Spinal cord (tissue), 10 donors: ENCODE measurements at places on chromosomes 5 and 9. TPM values are rescaled to one million over a fixed set of nuclear protein-coding genes. Genes with fewer than 3 reads are reported as not detected.

ROPN1L gene
- total RNA-seq: 4.6 TPM

DNA sequence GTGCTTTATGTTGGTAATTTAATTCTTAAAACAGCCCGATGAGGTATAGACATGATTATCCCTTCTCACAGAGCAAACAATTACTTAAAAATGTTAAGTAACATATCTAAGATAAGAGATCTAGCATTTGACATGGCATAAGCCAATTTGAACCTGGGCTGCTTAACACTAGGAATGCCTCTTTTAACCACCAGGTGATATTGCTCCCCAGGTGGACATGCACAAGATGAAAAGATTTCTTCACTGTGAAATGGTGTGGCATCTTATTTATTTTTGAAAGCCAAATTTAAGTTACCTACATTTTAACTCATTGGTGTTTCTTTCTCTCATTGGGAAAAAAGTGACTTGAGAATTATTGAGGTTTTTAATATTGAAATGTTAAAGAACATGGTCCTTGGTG is 15.8 kb upstream of the LRRC70 start:
- peaks cover 4% of the 10 kb centered on the region for H3K36me3 ChIP-seq
- H3K4me3 ChIP-seq: no peak overlapping the region
- H3K27ac ChIP-seq: no peak overlapping the region
- H3K27me3 ChIP-seq: no peaks in the 10 kb centered on the region
- H3K4me1 ChIP-seq: no peaks in the 10 kb centered on the region

DNA sequence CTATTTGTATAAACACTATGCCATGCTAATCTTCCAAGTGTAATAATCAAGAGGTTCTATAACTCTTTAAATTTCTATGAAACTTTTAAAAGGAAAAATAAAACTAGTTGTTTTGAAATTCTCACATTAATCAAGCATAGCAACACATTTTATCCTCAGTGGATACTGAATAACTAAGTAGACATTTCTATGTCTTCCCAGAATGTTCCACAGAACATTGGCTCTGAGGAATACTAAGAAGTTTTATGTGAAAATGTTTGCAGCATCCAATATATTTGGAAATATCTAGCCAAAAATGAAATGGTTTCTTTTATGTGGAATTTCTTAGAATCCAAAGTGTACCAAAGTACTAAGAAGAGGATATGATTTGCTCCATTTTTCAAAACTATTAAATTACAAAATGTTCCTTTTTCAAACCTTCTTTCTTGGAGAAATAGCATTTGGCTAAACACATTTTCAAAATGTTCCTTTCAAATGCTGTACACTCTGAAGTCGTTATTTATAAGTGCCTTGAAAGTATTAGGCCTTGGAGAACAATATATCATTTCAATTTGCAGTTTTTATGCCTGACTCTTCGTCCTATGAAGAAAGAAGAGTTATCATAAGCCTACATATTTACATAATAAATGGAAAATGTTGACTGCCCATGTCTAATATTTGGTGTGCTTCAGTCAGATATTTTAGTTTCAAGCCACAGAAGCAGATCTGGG is 175.6 kb upstream of the COX7C start:
- H3K4me3 ChIP-seq: no peak overlapping the region
- no peaks in the 10 kb centered on the region for H3K27me3 ChIP-seq
- no peak for DNase-seq
- no peaks in the 10 kb centered on the region for H3K36me3 ChIP-seq
- H3K27ac ChIP-seq: no peak overlapping the region

DNA sequence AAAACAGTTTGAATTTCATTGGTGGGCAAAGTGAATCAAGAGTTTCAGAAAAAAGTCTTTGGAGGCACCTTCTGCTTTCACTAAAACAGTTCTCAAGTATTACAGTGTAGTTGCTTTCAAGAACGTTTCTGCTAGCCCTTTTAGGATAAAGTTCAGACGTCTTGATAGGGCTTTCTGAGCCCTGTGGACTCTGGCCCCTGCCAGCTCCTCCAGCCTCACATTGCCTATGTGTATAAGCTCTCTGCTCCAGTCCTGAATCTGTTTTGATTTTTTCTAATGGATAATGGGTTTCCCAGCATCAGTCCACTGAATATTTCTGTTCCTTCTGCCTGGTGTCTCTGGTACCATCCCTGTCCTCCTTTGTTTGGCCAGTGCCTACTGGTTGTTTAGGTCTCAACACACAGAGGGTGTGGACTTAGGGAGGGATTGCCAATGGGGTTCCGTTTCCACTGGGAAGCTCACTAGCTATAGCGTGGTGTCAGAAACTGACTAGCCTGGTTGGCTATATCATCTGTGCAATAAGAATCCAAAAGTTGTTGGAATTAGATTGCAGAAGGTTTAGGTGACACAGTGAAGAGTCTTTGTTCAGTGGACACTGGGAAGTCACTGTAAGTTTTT is 26.4 kb downstream of the ARHGAP26 start:
- DNase-seq: no peak
- no peak overlapping the region for H3K4me3 ChIP-seq
- no peak overlapping the region for H3K27ac ChIP-seq
- H3K27me3 ChIP-seq: no peaks in the 10 kb centered on the region

CCDC183 gene
- 3.0 TPM for total RNA-seq

SLC34A3 gene
- not detected for total RNA-seq

DNA sequence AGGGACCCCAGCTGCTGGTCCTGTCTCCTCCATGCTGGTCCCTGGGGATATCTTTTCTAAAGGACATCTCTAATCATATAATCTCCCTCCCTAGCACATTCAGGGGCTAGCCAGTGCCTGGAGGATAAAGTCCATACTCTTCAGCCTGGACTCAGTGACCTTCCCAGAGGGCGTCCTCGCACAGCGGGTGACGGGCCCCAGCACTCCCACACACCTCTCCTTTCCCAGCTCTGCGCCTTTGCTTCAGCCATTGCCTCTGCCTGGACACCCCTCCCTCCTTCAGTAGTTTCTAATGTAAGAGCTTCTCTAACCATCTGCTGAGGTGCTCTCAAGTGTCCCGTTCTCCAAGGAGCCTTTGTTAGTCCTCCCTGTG is 15.2 kb upstream of the TNIP1 start:
- H3K36me3 ChIP-seq: peaks cover 10% of the 10 kb centered on the region
- no peak for DNase-seq
- H3K27me3 ChIP-seq: no peaks in the 10 kb centered on the region

- H3K36me3 ChIP-seq: peaks cover 4% of the 10 kb centered on the region
- H3K27ac ChIP-seq: no peak overlapping the region
- no peaks in the 10 kb centered on the region for H3K27me3 ChIP-seq
- no peaks in the 10 kb centered on the region for H3K4me1 ChIP-seq
- no peak overlapping the region for H3K4me3 ChIP-seq
- no peak for DNase-seq
These were observed 109.9 kb downstream of the MEGF10 start for GRCh38 chr5:127400539-127400938.

NUDCD2 gene
- total RNA-seq: 36.6 TPM

DNA sequence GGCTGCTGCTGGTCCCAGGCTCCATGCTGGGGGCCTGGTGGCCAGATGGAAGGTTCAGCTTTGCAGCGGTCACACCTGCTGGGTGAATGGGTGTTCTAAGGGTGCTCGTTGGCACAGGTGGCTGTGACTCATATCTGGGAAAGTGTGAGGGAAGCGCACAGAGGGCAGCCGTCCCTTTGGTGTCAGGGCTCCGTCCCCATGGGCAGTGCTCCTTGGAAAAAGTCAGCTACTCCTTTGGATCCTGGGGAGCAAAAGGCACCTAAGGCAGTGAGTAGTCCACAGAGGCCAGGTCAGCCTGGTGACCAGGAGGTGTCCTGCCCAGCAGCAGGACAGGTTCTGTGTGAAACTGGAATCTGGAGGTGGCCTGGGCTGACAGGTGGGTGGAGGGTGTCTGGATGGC is 18.4 kb upstream of the GBGT1 start:
- H3K4me3 ChIP-seq: no peak overlapping the region
- peaks cover 2% of the 10 kb centered on the region for H3K27me3 ChIP-seq
- H3K27ac ChIP-seq: no peak overlapping the region
- no peak for DNase-seq

GRCh38 chr9:130155647-130156046 is 16.6 kb upstream of the NCS1 start:
- no peaks in the 10 kb centered on the region for H3K27me3 ChIP-seq
- H3K27ac ChIP-seq: no peak overlapping the region
- peaks cover 5% of the 10 kb centered on the region for H3K4me1 ChIP-seq

GRCh38 chr5:149301744-149302380 is 30.2 kb downstream of the AFAP1L1 start:
- H3K27ac ChIP-seq: no peak overlapping the region
- H3K27me3 ChIP-seq: no peaks in the 10 kb centered on the region
- H3K4me3 ChIP-seq: no peak overlapping the region
- peaks cover 13% of the 10 kb centered on the region for H3K4me1 ChIP-seq
- no peak for DNase-seq
- no peaks in the 10 kb centered on the region for H3K36me3 ChIP-seq

DNA sequence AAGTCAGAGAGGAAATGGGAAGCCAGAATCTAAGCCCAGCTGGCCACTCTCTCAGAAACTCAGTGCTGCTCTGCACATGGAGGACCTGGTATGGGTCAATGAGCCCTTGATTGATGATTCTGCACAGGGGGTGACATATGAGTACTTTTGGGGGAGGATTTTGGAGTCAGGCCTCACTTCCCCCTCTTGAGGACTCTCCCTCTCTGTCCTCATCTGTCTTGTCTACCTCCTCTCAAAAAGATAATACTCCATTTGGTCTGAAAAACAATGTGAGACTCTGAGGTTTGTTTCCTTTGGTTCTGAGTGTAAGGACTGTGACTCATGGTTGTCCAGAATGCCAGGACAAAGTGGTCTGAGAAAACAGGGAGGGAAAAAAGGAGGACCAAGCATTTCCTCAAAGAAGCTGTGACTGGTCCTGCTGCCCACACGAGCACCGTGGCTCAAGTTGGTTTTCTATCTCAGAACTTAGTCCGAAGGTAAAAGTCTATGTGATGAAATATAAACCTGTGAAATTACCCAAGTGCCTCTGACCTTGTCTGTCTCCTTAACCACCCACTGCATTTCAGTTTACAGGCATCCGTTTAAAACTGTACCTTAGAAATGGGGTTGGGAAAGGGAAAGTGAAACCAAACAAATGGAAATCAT is 11.1 kb downstream of the TTC39B start:
- peak overlapping the region; percentile 38 for H3K4me3 ChIP-seq
- H3K27me3 ChIP-seq: no peaks in the 10 kb centered on the region
- H3K36me3 ChIP-seq: no peaks in the 10 kb centered on the region
- H3K4me1 ChIP-seq: peaks cover 8% of the 10 kb centered on the region
- no peak for DNase-seq

DNA sequence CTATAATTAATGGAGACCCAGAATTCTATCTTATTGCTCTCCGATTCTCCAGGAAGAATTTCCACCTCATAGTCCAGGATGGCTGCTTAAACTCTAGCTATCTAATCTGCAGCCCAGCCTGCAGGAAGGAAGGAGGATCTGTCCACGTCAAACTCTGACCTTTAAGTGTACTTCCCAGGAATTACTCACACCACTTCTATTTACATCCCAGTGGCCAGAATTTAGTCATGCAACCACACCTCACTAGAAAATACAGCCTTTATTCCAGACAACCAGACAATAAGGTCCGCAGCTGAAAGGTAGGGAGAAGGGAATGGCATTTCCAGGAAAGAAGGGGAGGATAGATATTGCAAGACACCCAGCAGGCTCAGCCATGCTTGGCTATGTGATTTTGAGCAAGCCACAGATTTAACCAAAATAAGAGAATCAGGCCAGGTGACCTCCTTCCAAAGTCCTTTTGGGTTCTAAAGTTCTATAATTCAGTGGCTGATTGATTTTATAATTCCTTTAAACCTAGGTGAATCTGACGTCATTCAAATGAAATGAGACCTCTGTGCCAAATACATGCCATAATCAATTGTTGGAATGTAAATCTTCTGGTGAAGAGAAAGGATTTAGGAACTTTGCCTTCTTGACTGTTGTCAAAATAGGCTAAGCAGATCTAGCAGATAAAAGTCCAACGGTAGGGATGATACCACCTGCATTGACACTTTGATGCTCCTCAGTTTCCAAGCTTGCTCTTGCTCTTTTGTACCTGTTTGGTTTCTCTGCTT is 3.7 kb upstream of the DENND1A start:
- no peak overlapping the region for H3K27ac ChIP-seq
- DNase-seq: no peak
- no peaks in the 10 kb centered on the region for H3K36me3 ChIP-seq
- peaks cover 9% of the 10 kb centered on the region for H3K4me1 ChIP-seq
- no peak overlapping the region for H3K4me3 ChIP-seq
- H3K27me3 ChIP-seq: no peaks in the 10 kb centered on the region

CCNJL gene
- 5.0 TPM for total RNA-seq

DNA sequence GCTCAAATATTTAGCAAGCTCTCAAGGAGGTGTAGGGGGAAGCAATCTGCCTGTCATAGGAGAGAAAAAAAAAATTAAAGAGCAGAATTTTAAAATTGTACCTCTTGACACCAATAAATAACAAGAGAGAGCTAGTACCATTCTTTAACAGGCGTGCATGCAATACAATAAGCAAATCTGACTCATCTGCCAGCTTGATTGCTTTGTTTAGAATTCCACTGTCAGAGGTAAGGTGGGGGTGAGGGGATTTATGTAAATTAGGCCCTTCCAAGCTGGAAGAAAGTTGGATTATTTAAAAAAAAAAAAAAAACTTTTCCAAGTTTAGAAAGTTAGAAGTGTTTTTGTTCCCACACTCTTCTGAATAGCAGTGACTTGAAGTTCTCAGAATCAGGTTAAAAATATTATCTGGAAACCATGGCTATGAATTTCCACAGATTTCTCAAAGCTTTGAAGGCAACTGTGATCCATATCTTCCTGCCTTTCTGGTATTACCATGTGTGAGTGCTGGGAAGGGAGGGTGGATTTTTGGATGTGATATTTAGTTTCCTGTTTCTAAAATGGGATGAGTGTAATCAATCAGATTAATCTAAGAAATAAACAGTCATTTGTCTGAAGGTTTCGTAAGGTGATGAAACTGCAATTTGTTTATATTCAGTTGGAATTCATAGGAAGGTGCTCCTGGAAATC is 477.5 kb downstream of the TLE4 start:
- H3K4me3 ChIP-seq: no peak overlapping the region
- H3K27me3 ChIP-seq: no peaks in the 10 kb centered on the region
- no peaks in the 10 kb centered on the region for H3K4me1 ChIP-seq
- H3K36me3 ChIP-seq: no peaks in the 10 kb centered on the region
- DNase-seq: no peak

- peaks cover 4% of the 10 kb centered on the region for H3K4me1 ChIP-seq
- no peaks in the 10 kb centered on the region for H3K36me3 ChIP-seq
- H3K27me3 ChIP-seq: no peaks in the 10 kb centered on the region
- no peak overlapping the region for H3K4me3 ChIP-seq
- no peak overlapping the region for H3K27ac ChIP-seq
These were observed 171.8 kb upstream of the S1PR3 start for GRCh38 chr9:88819476-88819875.

PCDHGA4 gene
- total RNA-seq: 7.5 TPM

GRCh38 chr5:17249029-17249634 is 31.7 kb downstream of the BASP1 start:
- peaks cover 2% of the 10 kb centered on the region for H3K36me3 ChIP-seq
- H3K27ac ChIP-seq: no peak overlapping the region
- DNase-seq: no peak
- H3K4me1 ChIP-seq: peaks cover 4% of the 10 kb centered on the region
- no peak overlapping the region for H3K4me3 ChIP-seq
- no peaks in the 10 kb centered on the region for H3K27me3 ChIP-seq

GRCh38 chr9:11931751-11932150 is 761.4 kb upstream of the TYRP1 start:
- H3K4me3 ChIP-seq: no peak overlapping the region
- no peaks in the 10 kb centered on the region for H3K4me1 ChIP-seq
- DNase-seq: no peak
- H3K27ac ChIP-seq: no peak overlapping the region
- no peaks in the 10 kb centered on the region for H3K36me3 ChIP-seq

GRCh38 chr9:94672811-94673487 is 33.6 kb upstream of the FBP1 start:
- DNase-seq: no peak
- H3K27me3 ChIP-seq: no peaks in the 10 kb centered on the region
- H3K27ac ChIP-seq: no peak overlapping the region
- no peaks in the 10 kb centered on the region for H3K4me1 ChIP-seq
- no peaks in the 10 kb centered on the region for H3K36me3 ChIP-seq
